ENCODE measurements at places on chromosomes 4 and X.

DNA sequence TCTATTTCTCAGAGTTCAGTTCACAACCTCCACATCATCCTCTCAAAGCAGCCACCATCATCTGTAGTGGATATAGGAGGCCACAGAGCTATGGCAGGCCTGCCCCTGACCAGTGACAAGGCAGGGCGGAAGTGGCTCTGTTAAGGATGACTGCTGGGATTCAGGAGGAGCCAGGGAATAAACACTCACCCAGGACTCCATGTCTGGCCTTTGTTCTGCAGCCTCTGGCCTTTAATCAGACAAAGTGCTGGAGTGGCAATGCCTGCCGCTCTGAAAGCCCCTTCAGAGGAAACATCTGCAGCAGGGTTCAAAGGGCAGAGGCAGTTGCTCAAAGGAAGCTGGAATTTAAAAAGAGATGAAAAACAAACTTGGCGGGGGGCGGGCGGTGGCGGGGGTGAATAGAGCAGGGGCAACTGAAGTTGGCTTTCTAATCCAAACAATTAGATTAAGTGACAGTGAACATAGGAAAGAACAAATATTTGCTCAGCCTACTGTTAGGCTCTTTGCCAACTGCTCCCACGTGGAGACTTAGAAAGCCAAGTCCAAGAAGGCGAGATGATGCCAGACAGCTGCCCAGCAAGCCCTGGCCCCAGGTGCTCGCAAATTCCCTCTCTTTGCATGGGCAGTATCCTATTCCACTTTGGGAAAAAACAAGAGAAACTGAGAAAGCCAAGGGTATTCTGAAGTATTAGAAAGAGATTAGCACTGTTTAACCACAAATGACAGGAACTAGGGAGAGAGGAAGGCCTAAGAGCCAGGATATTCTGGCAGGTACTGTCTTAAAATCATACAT is 5.5 kb downstream of the MPP1 start:
- peak; percentile 51 for DNase-seq

DNA sequence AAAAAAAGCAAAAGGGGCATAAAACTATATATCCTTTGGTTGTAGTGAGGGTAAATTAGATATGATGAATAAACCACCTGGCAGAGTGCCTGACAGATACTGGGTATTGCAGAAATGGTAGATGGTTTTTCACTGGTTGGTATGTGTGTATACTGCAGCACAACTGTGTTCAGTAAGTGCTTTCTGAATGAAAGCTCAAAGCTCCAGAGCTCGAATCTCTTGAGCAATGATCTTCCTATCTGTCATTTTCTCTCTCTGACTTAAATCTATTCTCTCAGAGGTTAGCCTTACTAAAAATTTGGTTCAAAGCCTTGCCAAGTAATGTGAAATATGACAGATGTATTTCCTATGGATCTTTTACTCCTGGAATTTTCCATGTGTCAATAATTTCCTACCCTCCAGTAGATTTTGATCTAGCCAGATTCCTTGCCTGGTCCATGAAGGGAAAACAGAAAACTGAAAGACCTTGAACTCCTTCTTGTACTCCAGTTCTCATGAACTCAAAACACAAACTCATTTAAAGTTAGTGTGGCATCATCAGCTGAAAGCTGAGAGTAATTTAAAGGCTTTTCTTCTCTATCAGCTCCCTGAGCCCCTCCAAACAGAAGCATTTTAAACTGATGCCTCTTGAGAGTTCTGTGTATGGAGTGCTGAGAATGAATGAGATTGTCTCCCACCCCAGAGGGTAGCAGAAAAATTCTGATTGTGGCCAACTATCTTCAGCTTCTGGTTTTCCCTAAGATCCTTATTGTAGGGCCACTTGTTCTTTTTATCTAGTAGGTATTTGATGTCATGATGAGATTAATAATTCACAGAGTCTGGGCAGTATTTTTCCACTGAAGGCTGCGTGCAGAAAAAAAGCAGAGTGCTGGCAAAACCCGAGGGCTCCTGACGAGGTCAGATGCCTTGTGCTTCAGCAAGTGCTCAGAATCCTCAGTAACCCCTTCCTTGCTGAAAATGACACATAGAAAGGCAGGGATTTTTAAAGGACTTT is 363.4 kb upstream of the BOD1L1 start:
- no peak for DNase-seq

GRCh38 chrX:47217121-47217851 is 1.2 kb upstream of the CDK16 start:
- DNase-seq = no peak

DNA sequence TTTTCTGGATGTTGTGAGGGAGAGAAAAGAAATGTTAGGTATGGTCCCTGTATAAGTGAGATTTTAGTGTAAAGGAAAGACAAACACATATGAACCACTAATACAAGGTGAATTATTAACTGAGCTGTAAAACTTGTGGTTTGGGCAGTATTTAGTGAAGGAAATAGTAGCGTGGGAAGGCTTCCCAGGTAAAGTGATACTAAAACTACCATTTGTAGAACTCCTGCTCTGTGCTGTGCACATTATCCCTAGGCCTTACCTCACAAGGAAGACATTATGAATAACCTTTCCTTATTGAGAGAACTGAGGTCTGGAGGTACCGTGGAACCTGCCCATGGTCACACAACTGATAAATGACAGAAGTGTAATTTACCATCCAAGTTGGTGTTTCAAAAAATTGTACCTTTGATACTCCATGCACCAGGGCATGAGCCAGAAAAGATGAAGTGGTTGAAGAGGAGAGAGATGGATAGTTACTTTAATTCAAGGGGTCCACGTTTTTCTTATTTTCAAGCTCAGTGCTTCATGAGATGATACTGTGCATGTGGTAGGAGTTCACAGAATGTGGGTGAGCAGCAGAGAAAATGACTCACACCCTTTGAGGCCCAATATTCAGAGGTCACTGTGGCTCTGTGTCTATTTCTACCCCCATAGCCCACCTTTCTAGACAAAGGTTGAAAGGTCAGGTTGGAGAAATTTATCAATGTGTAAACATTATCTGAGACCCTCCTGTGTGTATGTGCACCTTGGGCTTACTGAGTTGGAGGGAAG is 2.6 kb upstream of the VSIG4 start:
- DNase-seq = no peak

DNA sequence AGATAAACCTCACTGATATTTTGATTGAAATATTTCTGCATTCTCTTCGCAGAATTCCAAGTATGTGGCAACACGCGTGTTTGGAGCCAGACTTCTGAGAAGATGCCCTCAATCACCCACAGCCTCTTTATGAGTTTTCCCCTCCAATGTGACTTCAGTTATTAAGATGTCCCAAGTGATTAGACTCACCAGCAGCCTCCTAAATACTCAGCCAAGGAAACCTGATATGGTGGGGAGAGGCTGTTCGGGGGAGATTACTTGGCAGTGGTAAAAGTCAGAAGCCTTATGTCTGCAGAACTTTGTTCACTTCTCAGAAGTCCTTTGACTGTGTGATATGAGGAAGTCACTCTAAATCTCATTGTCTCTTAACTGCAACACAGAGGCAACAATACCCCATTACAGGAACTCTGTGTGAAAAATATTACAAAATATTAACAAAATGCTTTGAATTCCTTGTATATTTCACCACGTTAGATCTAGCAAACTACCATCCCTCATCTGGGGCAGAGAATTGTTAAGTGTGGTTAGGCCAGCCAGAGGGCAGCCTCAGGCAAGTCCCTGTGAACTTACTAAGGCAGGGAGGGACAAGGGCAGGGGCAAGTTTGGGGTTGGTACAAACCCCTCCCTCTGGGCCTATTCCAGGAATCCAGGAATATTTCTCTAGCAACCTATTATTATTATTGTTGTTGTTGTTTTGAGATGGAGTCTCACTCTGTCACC is 151.4 kb upstream of the USP9X start:
- DNase-seq = peak; percentile 77

DNA sequence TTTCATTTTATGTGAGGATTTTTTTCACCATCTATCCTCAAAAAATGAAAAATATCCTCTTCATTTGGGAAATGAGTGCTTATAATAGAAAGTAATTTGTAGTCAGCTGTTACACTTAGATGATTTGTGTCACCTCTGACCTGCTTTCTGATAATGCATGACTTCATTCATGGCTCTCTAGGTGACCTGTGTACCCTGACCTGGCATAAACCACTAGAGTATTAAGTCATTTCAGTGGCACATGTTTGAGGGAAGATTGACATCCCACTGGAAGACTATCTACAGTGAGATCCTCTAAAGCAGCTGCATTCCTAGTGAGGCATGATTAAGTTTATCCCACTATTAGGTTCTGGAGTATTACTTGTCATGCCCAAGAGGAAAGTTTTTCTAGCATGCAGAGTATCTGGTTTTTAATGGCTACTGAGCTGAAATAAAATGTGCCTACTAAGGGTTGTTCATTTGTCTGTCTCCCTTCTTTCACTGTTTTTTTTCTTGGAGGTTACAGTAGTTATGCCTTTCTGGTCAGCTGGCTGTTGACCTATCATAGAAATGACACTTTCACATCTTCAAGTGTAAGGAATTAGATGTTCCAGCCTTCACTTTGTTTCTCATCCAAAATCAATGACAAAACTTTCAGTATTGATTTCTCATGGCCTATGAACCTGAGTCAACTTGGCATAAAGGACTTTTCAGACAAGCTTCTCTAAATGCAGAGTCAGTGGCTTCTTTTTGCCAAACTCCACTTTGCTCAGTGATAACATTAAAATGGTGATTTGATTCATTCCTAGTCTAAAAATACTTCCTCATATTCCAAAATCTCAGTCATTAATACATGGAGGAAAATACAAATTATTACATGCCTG is 33.1 kb downstream of the TET2 start:
- no peak for DNase-seq

DNA sequence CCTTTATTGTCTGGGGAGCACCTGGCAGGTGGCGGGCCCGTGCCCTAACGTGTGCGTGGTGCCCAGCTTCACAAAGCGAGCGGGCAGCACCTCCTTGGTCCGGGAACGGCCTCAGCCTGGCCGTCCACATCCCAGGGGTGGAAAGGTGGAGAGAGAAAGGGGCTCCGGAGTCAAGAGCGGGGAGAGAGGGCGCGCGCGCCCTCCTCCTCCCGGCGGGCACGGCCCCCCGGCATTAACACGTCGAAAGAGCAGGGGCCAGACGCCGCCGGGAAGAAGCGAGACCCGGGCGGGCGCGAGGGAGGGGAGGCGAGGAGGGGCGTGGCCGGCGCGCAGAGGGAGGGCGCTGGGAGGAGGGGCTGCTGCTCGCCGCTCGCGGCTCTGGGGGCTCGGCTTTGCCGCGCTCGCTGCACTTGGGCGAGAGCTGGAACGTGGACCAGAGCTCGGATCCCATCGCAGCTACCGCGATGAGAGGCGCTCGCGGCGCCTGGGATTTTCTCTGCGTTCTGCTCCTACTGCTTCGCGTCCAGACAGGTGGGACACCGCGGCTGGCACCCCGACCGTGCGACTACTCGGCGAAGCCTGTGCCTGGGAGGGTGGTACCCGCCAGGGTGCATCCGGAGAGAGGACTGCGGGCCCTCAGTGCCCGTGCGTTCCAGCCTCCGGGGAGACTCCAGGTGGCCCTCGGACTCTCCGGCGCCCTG is at the start of gene KIT:
Gene KIT, plus strand, starts transcription at position 407 of the 701 bp plus-strand sequence. Its CDS starts 58 bp downstream, at position 465.
- peak; percentile 75 for DNase-seq

DNA sequence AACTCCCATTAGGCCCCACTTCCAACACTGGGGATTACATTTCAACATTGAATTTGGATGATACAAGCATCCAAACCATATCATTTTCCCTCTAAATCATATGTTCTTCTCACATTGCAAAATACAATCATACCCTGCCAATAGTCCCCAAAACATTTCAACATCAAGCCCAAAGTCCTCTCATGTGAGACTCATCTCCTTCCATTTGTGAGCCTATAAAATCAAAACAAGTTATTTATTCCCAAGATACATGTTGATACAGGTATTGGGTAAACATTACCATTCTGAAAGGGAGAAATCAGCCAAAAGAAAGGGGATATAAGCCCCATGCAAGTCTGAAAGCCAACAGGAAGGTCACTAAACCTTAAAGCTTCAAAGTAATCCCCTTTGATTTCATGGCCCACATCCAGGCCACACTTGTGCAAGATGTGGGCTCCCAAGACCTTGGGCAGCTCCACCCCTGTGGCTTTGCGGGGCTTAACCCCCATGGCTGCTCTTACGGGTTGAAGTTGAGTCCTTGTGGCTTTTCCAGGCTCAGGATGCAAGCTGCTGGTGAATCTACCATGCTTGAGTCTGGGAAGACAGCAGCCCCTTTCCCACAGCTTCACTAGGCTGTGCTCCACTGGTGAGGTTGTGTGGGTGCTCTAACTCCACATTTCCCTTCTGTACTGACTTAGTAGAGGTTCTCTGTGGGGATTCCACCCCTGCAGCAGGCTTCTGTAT is 40.6 kb upstream of the SERTM2 start:
- no peak for DNase-seq

All from NCI-H2171 treated with DMSO at 0.1 percent for 48 hours (cell line).